Large intestine (tissue), 12 donors: ENCODE measurements at places on chromosomes 1 and 21. TPM values are rescaled to one million over a fixed set of nuclear protein-coding genes. Genes with fewer than 3 reads are reported as not detected.

ZMYND12 gene
- 1.3 TPM for polyA plus RNA-seq

S100A3 gene
- polyA plus RNA-seq: not detected

GFI1 gene
- 5.0 TPM for polyA plus RNA-seq

GBP5 gene
- 1.7 TPM for polyA plus RNA-seq

DNA sequence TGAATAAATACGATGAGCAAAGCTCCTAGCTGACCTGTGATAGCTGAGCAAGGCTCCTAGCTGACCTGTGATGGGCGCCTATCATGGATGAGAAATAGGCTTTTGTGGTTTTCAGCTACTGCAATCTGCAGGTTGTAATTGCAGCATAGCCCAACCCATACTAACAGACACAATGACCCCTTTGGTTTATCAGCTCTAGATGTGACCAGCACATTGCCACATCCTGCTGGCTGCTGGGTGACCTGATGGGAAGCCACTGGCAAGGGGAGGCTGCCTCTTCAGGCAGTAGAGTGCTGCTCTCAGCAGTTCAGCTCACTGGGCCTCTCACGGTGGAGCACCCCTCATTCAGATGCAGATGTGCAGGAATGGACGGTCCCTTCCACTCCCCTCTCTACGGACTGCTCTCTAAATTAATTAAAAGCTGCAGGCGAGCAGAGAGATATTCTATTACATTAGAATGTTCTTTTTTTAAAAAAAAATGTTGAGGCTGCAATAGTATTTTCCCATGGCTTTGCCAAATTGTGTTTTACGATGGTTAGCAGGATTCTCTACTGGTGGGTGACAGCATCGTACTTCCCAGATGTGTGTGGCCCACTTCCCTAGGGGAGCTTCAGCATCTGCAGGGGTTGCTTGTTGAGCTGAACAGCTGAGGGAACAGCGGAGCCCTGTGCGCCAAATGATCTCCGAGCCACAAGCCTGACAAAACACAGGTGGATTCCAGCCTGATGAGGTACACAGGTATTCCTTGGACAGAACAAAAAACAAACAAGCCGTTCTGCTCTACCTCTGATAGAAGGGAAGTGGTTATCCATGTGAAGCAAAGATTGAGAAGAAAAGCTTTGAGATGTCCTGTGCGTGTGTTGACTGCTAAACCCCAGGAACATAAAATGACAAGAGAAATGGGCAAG, 65.0 kb downstream of the SYT6 start:
- peak; percentile 37 for DNase-seq

DNA sequence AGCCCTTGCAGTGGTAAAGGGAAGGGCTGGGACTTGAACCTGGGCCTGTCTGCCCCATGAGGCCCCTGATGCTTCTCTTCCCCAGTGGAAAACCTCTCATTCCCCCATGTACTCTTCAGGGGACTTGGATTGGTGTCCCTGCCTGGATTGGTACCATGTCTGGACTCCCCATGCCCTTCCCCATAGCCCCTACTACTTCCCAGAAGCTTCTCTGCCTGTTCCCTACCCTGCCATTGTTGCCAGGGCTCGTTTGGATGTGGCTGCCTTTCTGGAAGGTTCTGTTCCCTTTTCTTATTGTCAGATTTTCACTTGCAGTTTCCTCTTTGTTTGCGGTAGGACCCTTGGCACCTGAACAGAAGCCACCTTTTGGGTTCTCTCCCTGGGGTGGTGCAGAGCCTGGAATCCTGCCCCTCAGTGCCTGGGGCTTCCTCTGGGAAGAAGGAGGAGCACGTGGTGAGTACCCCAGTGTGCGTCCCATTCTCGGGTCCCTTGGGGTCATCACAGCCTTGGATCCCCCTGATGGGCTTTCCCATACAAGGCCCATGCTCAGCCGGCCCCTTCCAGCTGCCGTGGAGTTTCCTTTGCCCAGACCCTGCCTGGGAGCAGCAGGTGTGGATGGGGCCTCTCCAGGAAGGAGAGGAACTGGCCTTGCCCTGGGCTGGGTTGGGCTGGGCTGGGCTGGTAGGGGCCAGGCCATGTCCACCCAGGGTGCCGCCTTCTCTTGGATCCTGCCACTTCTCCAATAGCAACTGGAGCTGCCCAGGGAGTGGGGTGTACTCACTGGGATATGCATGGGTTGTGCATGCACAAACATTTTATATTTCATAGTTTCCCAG, 281.1 kb downstream of the PTPRU start:
- DNase-seq: no peak

DNA sequence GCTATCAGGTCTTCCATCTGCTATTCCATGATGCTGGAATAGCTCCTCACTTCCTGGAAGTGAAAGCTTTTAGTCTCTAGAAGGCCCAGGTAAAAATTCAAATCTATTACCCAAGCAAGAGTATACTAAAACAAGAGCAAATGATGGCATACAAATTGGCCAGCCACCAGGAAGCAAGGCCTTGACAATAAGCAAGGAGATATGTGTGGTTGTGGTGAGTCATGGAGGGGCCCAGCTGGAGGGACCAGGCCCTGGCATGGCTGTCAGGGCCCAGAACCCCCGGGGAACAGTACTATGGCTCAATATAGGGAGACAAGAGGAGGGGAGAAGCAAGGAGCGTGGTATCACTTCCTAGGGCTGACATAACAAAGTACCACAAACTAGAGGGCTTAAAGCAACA, 358.7 kb downstream of the RRAGC start:
- no peak for DNase-seq

DNA sequence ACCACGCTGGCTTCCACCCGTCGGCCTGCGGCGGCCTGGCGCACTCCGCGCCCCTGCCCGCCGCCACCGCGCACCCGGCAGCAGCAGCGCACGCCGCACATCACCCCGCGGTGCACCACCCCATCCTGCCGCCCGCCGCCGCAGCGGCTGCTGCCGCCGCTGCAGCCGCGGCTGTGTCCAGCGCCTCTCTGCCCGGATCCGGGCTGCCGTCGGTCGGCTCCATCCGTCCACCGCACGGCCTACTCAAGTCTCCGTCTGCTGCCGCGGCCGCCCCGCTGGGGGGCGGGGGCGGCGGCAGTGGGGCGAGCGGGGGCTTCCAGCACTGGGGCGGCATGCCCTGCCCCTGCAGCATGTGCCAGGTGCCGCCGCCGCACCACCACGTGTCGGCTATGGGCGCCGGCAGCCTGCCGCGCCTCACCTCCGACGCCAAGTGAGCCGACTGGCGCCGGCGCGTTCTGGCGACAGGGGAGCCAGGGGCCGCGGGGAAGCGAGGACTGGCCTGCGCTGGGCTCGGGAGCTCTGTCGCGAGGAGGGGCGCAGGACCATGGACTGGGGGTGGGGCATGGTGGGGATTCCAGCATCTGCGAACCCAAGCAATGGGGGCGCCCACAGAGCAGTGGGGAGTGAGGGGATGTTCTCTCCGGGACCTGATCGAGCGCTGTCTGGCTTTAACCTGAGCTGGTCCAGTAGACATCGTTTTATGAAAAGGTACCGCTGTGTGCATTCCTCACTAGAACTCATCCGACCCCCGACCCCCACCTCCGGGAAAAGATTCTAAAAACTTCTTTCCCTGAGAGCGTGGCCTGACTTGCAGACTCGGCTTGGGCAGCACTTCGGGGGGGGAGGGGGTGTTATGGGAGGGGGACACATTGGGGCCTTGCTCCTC, 1.9 kb downstream of the OLIG2 start:
- no peak for DNase-seq

DNA sequence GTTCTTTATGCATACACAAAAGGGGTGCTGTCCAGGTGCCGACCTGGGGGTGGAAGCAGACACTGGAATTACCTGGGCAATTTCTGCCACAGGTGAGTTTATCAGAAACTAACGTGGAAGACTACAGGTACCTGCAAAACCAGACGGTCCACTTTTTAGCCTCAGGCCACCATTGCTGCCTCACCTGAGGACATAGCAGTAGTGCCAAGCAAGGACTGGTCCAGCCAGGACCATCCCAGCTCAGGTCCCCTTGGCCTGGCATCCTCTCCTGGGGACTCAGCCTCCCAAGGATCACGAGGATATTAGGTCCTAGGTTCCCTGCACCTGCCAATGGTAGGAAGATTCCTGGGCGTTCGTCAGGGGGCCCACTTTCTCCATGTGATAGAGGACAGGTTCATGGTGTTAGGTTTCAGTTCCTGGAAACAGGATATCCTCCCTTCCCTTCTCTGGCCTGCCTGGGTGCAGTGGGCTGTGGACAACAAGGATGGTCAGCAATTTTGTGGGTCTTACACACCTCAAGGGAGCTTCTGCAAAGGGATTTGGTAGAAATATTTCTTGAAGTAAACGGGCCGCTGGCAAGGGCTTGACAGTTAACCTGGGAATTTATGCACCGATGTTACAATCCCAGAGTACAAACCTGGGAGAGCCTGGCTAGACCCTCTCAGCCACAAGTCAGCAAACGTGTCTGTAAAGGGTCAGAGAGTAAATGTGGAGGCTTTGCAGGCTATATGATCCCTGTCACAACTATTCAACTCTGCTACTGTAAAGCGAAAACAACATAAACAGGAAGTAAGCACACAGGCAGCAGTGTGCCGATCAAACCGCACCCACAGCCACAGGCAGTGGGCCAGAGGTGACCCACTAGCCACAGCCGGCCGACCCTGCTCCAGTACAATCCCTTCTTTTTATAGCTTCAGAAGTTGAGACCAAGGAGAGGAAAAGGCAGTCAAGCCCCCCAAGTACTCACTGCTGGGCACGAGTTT, 71.4 kb upstream of the RAB4A start:
- DNase-seq: no peak

DNA sequence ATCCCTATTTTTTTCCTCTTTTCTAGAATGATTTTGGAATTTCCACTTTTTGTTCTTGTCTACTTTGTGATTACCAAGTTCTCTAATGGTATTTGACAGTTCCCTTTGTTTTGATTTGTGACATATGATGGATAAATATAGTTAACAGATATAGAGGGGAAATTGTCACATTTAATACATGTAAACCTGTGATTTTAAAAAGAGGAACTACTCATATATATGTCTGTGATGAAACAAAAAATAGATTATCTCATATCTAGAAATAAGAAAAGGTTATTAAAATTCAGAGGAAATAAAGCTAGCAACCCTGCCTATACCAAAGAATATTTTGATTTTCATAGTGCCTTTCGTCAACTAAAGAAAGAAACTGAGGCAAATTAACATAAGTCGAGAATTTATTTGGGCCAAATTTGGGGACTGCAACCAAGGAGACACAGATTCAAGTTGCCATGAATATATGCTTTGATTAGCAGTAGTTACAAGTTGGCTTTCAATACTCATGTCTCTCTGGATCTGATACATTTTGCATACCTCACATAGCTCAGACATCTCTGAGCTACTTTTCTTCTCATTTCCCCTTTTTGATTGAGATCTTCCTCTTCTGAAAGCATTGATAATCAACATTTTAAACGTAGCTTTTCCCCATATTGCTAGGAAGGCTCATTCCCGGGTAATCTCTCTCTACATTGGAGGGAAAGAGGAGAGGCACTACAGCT, 15.6 kb upstream of the C21orf91 start:
- no peak for DNase-seq

- DNase-seq: no peak
Observed at GRCh38 chr1:69982992-69983391, 222.4 kb downstream of the LRRC40 start.

GRCh38 chr1:151616505-151616849, 4.6 kb downstream of the SNX27 start:
- DNase-seq: no peak

- no peak for DNase-seq
Observed at GRCh38 chr1:231420299-231420958, 1.7 kb downstream of the EGLN1 start.
